ENCODE measurements at places on chromosomes 3 and 15. TPM values are rescaled to one million over a fixed set of nuclear protein-coding genes. Genes with fewer than 3 reads are reported as not detected.

- no peaks in the 10 kb centered on the region for H3K4me1 ChIP-seq
- no peaks in the 10 kb centered on the region for H3K36me3 ChIP-seq
- H3K4me3 ChIP-seq: no peak overlapping the region
- DNase-seq: no peak
- H3K27me3 ChIP-seq: no peaks in the 10 kb centered on the region
- H3K27ac ChIP-seq: no peak overlapping the region
Observed at GRCh38 chr15:73900095-73900712, 26.1 kb upstream of the LOXL1 start.

ACVR2B gene
- 8.6 TPM for total RNA-seq

DNA sequence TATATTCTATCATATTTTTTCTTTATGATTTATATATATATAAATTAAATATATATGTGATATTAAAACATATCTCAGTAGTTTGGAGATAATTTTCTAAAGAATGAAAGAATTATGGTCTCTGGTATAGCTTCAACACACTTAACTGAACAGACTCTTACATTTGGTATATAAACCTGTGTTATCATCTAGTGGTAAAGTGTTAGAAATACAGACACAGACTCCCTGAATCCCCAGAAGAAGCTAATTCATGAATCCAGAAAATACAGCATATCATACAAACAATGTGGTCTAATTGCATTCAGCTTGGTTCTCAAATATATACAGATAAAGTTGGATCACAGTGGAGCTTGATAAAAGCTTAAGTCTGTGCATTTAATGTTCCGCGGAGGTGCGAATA is 1100.4 kb downstream of the ROBO2 start:
- H3K4me1 ChIP-seq: no peaks in the 10 kb centered on the region
- H3K36me3 ChIP-seq: no peaks in the 10 kb centered on the region
- DNase-seq: no peak
- H3K4me3 ChIP-seq: no peak overlapping the region

GRCh38 chr3:49901366-49902339 is 2.0 kb downstream of the MST1R start:
- no peak overlapping the region for H3K4me3 ChIP-seq
- H3K4me1 ChIP-seq: peaks cover 12% of the 10 kb centered on the region
- H3K27me3 ChIP-seq: no peaks in the 10 kb centered on the region
- no peak for DNase-seq
- no peaks in the 10 kb centered on the region for H3K36me3 ChIP-seq

DNA sequence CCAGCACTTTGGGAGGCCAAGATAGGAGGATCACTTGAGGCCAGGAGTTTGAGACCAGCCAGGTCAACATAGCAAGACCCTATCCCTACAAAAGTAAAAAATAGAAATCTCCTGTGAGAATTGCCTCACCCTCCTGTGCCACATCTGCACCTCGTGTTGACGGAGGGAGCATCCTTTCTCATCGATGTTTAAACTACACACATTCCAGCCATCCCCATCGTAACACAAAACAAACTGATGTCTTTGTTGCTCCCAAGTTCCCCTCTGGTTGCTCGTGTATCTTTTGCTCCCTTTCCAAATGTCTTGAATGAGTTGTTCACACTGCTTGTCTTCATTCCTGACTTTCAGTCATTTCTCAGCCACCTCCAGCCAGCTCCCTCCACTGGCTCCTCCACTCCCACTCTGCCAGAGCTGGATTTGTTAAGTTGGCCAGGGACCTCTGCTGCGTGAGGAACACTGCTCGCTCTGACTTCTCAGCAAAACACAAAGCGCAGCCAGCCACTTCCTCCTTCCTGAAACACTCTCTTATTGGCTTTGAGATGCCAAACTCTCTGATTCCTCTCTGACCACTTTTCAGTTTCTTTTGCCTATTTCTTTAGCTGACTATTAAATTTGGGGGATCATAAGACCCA is 53.6 kb upstream of the ATP13A3 start:
- H3K27me3 ChIP-seq: no peaks in the 10 kb centered on the region
- no peak overlapping the region for H3K4me3 ChIP-seq
- peaks cover 9% of the 10 kb centered on the region for H3K4me1 ChIP-seq
- H3K27ac ChIP-seq: no peak overlapping the region
- no peaks in the 10 kb centered on the region for H3K36me3 ChIP-seq

DNA sequence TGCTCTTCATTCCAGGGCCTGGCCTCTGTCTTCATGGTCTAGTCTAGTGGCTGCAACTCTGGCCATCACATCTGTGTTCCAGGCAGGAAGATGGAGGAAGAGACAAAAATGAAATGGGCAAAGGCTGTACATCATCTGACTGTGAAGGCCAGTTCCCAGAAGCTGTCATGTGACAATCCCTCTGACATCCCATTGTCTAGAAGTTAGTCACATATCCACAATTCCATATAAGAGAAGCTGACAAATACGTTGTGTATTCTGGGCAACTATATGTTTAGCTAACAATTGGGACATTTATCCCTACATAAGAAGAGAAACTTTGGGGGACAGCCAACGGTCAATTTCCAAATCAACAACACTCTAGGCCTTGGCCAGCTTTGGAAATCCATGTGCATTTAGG is 34.5 kb upstream of the C3orf70 start:
- no peaks in the 10 kb centered on the region for H3K4me1 ChIP-seq
- no peak for DNase-seq
- no peak overlapping the region for H3K4me3 ChIP-seq
- H3K27me3 ChIP-seq: no peaks in the 10 kb centered on the region

TRPC1 gene
- total RNA-seq: 1.3 TPM

GRCh38 chr3:67076607-67077006 is 78.5 kb downstream of the KBTBD8 start:
- H3K27ac ChIP-seq: no peak overlapping the region
- H3K36me3 ChIP-seq: no peaks in the 10 kb centered on the region
- H3K4me1 ChIP-seq: no peaks in the 10 kb centered on the region

DNA sequence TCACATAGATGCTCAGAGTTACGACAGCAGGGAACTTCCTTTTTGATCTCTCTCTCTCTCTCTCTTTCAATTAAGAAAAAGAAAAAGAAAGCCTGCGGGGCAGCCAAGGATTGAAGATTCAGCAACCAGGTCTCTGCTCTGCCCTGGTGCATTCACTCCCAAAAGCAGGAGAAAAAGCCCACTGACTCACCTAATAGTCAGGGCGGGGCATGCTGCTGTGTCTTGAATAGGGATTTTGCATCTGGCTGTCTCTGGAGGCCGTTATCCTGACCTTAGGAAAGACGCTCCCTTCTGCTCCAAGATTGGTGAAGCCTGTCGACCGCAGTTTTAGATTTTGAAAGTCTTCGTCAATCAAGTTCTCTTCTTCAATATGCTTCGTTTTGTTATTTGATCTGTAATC is 20.8 kb upstream of the ITGB5 start:
- no peak for DNase-seq
- H3K27ac ChIP-seq: no peak overlapping the region
- no peaks in the 10 kb centered on the region for H3K27me3 ChIP-seq
- no peaks in the 10 kb centered on the region for H3K4me1 ChIP-seq

DNA sequence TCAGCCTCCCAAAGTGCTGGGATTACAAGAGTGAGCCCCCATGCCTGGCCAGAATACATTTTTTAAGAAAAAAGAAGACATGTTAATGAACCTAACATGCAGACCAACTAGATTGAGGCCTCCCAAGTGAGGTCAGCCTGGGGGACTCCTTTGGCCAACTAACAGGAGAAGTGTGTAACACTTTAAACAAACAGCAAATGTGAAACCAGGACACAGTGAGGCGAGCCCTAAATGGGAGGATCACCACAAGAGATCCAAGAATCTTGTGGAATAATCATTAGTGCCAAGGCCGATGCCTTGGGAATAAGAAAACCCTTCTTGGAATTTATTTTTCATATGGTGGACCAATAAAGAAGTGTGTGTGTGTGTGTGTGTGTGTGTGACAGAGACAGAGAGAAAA is 73.9 kb downstream of the ATP10A start:
- H3K4me1 ChIP-seq: no peaks in the 10 kb centered on the region
- H3K4me3 ChIP-seq: no peak overlapping the region
- no peaks in the 10 kb centered on the region for H3K27me3 ChIP-seq
- H3K36me3 ChIP-seq: no peaks in the 10 kb centered on the region
- no peak overlapping the region for H3K27ac ChIP-seq
- no peak for DNase-seq

GRCh38 chr15:94127006-94127405 is 104.4 kb upstream of the MCTP2 start:
- H3K4me1 ChIP-seq: no peaks in the 10 kb centered on the region
- H3K36me3 ChIP-seq: no peaks in the 10 kb centered on the region
- no peak overlapping the region for H3K27ac ChIP-seq
- DNase-seq: no peak
- no peak overlapping the region for H3K4me3 ChIP-seq

Data from psoas muscle (tissue), 8 donors.